MM.1S (cell line): ENCODE measurements at places on chromosomes 16 and 17.

GRCh38 chr16:85735225-85735635 is 15.7 kb downstream of the C16orf74 start:
- no peaks in the 10 kb centered on the region for H3K36me3 ChIP-seq

DNA sequence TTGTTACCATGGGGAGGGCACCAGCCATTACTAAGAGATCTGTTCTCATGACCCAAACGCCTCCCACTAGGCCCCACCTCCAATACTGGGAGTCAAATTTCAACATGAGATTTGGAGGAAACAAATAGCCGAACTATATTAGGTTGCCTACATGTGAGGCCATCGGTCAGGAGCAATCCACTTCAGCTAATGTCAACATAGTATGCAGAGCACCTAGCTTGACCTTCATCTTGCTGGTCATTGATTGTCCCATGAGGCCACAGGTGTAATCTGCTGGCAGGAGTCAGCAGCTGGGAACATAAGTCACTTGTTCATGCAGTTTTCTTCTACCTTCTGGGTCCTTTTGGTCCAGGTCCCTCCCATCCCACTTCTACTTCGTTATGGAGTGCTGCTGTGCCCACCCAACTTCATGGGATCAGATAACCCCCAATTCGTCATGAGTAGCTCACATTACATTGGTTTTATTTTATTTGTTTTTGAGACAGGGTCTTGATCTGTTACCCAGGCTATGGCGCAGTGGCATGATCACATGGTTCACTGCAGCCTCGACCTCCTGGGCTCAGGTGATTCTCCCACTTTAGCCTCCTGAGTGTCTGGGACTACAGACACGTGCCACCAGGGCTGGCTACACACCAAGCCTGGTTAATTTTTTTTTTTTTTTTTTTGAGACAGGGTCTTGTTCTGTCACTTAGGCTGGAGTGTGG is 5.9 kb upstream of the KPNA2 start:
- no peak overlapping the region for H3K4me3 ChIP-seq
- H3K27ac ChIP-seq = no peak overlapping the region
- H3K27me3 ChIP-seq = no peaks in the 10 kb centered on the region
- no peak for DNase-seq

- no peak for DNase-seq
- no peaks in the 10 kb centered on the region for H3K4me1 ChIP-seq
- no peaks in the 10 kb centered on the region for H3K27me3 ChIP-seq
- no peaks in the 10 kb centered on the region for H3K36me3 ChIP-seq
- no peak overlapping the region for H3K4me3 ChIP-seq
Measured at GRCh38 chr16:27520982-27521673, 28.6 kb downstream of the GTF3C1 start.

GRCh38 chr17:38329808-38330730 is 13.7 kb downstream of the GPR179 start:
- no peaks in the 10 kb centered on the region for H3K36me3 ChIP-seq
- DNase-seq = no peak
- H3K4me3 ChIP-seq = no peak overlapping the region
- H3K4me1 ChIP-seq = no peaks in the 10 kb centered on the region
- H3K27me3 ChIP-seq = no peaks in the 10 kb centered on the region

DNA sequence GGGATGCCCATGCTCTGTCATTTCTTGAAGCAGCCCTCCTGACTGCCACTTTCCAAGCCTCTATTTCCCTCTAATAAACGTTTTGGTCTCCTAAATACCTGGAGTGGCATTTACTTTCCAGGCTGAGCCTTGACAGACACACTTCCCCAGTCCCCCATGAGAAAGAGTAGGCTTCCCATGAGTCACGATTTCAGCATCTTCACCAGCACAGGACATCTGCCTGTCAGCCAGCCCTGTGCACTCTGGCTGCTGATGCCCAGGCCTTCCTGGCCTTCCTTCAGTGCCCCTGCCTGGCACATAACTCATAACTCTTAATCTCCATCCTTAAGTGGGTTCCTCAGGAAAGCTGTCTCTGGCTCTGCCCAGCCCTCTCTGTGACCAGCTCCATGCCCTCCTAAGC is 30.8 kb upstream of the GAS7 start:
- no peaks in the 10 kb centered on the region for H3K4me1 ChIP-seq
- DNase-seq = no peak
- H3K27me3 ChIP-seq = no peaks in the 10 kb centered on the region
- H3K4me3 ChIP-seq = no peak overlapping the region
- no peak overlapping the region for H3K27ac ChIP-seq

GRCh38 chr17:12242345-12242954 is 221.8 kb downstream of the MAP2K4 start:
- H3K36me3 ChIP-seq = no peaks in the 10 kb centered on the region
- no peaks in the 10 kb centered on the region for H3K27me3 ChIP-seq
- no peak for DNase-seq
- no peaks in the 10 kb centered on the region for H3K4me1 ChIP-seq
- no peak overlapping the region for H3K4me3 ChIP-seq

DNA sequence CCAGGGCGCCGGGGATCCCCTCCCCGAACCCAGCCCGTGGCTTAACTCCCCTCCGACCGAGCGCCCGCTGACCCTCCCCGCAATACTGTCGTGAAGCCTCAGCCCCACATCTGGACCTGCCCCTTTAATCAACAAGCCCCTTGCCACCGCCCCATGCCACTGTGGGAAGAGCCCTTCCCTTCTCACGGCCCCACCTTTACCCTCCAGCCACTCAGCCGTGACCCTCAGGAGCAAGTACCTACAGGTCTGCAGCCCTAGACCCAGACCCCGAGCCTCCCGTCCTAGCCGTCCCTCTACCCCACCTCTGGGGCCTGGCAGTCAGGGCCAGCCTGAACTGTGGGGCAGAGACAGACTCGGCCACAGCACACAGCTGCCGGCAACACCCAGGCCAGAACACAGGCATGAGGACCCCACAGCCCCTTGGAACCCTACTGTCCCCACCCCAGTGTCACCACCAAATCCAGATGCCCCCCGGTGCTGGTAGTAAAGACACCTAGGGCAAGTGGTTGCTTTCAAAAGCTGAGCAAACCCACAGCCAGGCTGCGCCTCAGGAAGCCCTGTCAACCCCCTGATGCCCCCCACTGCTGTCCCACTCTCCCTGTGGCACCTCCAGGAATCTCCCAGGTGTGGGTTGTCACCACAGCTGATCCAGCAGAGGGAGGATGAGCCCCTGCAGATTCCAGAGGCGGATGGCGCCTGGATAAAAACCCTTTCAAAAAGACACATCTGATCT is 1.4 kb downstream of the NXPH3 start:
- no peaks in the 10 kb centered on the region for H3K36me3 ChIP-seq
- no peaks in the 10 kb centered on the region for H3K4me1 ChIP-seq
- H3K27me3 ChIP-seq = peaks cover 54% of the 10 kb centered on the region
- peak overlapping the region; percentile 71; the same call in 1 of the 2 replicates for H3K4me3 ChIP-seq
- H3K27ac ChIP-seq = no peak overlapping the region

DNA sequence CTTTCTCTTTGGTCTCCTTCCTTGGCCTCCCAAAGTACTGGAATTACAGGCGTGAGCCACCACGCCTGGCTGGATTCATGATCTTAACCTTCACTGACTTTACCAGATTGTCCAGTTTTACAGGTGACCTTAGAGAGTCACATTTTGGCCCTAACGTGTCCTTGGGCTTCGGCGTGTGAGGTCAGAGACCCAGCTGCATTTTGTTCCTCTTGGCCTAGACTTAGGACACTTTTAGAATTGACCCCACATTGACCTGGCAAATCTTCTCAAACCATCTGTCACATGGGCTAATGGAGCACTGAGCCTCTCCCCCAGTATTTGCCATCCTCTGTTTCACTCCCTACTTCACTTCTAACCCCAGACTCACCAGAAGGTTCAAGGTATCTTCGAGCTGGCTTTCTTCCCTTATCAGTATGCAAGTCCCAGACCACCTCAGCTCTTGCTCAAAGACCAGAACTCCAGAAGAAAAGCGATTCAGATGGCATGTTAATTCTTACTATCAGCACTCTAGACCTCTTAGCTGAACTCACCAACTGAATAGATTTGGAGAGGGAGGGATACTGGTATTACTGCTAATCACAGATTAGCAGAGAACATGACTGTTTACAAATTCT is 1.7 kb upstream of the CYTH1 start:
- peaks cover 30% of the 10 kb centered on the region for H3K4me1 ChIP-seq
- no peaks in the 10 kb centered on the region for H3K27me3 ChIP-seq
- peak overlapping the region; percentile 80; the same call in 1 of the 2 replicates for H3K27ac ChIP-seq
- no peaks in the 10 kb centered on the region for H3K36me3 ChIP-seq

DNA sequence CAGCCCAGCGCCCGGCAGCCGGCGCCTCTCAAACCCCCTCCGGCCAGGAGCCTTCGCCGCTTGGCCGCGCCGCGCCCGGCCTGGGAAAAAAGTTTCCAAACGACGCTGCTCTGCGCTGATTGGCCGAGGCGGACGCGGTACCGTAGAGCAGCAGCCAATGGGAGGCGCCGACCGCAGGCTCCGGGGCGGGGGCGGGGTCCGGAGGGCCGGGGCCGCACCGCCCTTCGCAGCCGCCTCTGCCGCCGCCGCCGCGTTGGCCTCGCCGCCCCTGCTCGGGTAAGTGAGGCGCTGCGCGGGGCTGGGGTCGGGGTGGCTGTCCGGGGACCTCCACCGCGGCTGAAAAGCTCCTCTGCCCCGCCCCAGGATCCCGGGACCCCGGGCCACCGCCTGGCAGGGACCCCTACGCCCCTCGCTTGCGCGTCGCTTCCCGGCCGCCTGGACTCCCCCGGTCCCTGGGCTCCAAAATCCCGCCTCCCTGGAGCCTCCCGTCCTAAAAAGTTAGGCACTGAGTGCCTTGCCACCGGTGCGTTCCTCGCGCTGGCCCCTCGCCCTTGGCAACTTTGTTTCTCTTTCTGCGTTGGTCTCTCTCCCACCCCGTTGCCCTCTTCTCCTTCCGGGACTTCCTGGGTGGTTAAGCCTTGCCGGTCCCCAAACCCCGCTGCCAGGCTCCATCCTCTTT is at the start of gene NDE1:
TSS of gene NDE1 (plus strand) at position 227 of the 679 bp plus-strand sequence. CDS start 14,534 bp downstream, outside the sequence.
- H3K27me3 ChIP-seq = no peaks in the 10 kb centered on the region
- DNase-seq = peak; percentile 94
- peaks cover 26% of the 10 kb centered on the region for H3K4me1 ChIP-seq
- peak within 1 kb of the TSS; percentile 54; the same call in 1 of the 2 replicates for H3K27ac ChIP-seq
- no peaks in the 10 kb centered on the region for H3K36me3 ChIP-seq

DNA sequence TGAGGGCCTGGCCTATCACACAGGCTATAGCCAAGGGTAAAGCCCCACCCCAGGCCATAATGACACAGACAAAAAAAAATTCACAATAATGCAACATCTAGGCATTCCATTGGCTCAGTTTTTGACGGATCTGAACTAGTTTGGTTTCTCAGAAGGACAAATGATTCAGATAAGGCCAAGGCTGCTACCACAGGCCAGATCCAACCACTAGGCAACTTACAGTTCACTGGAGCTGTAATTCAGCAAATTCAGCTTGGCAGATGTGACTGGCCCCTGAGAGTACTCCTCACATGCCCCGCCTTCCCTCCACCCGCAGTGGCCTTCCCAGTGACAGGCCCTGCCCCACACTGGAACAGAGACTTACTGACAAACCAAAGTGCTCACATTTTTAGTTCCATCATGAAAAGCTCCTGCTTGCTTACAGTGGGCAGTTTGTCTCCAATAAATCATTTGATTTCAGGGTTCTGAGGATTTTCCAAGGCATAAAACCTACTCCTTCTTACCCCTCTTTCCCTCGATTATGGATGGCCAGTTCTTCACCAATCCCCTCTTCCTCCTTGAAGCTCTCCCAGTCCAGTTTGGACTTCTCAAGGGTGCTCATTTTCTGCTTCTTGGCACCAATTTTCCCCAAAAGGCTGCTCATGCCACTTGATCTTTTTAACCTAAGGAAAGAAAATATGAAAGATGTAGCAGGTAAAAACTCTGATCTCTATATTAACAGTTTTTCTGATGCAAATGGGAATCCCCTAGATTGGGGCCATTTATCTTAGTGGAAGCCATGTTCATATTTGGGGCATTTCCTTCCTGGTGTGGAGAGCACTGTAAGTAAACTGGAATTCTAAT is 53.3 kb upstream of the BCAR1 start:
- H3K4me3 ChIP-seq = no peak overlapping the region
- no peaks in the 10 kb centered on the region for H3K27me3 ChIP-seq
- no peaks in the 10 kb centered on the region for H3K36me3 ChIP-seq
- no peaks in the 10 kb centered on the region for H3K4me1 ChIP-seq
- H3K27ac ChIP-seq = no peak overlapping the region
- DNase-seq = no peak

DNA sequence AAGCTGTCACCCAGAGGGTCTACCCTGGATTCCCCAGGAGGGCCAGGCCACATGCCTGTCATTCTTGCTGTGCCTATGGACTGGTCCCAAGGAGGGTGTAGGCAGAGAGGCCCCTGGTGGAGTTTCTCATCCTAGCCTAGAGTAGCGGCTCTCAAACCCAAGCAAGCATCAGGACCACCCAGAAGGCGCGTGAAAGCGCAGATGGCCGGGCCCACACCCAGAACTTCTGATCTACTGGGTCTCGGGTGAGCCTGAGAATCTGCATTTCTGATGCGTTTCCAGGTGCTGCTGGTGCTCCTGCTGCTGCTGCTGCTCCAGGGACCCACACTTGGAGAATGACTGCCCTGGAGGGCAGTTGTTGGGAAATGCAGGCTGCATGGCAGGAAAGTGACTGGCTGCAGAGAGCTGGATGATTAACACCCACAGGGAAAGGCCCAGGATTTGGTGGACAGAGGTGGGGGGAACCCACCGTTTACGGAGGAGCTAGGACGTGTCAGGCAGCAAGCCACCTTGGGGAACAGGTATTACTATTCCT is 9.5 kb upstream of the OSGIN1 start:
- no peak for DNase-seq
- no peak overlapping the region for H3K27ac ChIP-seq
- H3K36me3 ChIP-seq = no peaks in the 10 kb centered on the region
- no peak overlapping the region for H3K4me3 ChIP-seq

GRCh38 chr16:26334218-26335111 is 642.7 kb downstream of the HS3ST4 start:
- H3K27ac ChIP-seq = no peak overlapping the region
- peak overlapping the region; percentile 11; the same call in 1 of the 2 replicates for H3K4me3 ChIP-seq
- no peaks in the 10 kb centered on the region for H3K27me3 ChIP-seq
- DNase-seq = no peak

DNA sequence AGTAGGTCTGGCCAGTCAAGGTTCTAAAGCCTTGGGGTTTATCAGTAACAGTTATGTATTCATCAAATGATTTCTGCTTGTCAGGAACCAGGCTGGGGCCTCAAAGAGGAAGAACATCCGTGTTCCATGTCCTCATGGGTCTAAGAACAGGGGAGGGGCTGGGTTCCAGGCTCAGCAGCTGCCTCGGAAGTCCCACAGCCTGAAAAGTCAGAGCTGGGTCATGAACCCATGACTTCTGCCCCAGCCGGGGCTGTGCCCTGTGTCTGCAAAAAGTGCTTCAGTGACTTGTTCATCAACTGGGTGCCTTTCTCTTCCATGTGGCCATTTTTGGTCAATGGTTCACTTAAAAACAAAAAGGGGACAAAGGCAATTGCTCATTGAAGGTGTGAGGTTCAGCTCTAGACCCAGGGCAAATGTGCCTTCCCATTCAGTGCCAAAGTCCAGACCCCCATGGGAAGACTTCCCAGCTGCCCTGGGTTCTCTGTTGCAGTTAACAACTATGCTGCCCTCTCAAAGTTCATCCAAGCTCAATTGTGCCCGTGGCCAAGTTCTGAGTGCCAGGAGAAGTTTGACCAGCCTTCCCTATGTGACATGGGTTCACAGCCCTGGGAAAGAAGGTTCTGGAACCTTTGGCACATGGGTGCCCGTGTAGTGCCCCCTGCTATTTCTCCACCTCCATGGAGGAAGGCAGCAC is 18.5 kb downstream of the TBKBP1 start:
- peaks cover 35% of the 10 kb centered on the region for H3K27me3 ChIP-seq
- no peak overlapping the region for H3K27ac ChIP-seq
- no peak overlapping the region for H3K4me3 ChIP-seq
- no peak for DNase-seq
- H3K36me3 ChIP-seq = no peaks in the 10 kb centered on the region
